ENCODE measurements at places on chromosomes 16 and 17.

- DNase-seq, result no peak
Measured at GRCh38 chr17:78780335-78780734, 1.7 kb downstream of the CYTH1 start.

DNA sequence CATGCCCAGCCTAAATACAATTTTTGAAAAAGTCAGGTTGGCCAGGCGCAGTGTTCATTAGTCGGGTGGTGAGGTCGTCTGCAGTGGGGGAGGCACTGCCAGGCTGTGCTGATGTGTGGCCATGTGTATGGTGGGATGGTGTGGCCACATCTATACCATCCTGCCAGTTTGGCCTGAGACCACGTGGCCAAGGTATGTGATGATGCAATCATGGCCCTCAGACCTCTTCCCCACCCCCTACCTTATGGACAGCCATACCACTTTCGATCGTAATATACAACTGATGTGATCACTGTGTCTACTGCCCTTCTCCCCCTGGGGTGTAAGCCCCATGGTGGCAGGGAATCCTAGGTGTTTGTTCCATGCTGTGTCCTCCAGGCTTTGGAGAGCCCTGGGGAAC is 23.7 kb downstream of the SBK1 start:
- DNase-seq, result no peak

- no peak for DNase-seq
Measured at GRCh38 chr17:42180411-42180921, 476 bp downstream of the KCNH4 start.

DNA sequence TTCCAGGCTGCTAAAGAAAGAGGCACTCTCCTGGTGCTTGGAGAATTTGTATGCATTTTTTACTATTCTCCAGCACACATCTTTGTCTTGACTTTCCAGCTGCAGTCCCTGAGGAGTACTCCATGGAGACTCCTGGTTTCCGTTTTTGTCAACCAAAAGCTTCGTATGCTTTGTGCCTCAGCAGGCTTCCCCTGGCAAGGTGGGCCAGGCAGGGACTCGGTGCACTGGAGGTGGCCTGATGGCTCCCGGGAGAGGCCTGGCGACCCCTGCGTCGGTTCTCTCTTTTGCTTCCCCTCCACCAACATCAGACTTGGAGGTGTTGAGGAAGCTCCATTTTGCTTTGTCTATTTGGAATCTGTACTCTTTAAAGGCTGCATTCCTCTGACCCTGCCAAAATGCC is 23.7 kb downstream of the CDK5R1 start:
- no peak for DNase-seq

DNA sequence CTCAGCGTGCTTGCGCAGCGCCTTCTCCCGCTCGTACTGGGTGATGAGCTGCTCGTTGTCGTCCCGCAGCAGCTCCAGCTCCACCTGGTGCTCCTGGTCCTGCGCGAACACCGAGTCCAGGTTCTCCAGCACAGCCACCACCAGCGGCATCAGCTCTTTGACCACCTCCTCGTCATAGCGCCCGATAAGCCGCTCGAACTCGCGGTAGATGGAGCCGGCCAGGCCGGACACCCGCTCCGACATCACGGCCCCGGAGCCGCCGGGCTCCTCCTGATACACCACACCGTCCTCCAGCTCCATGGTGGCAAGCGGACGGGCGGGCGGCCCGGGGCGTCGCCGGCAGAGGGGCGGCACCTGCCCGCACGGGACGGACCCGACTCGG is 320 bp downstream of the SPAG9 start:
- no peak for DNase-seq

GRCh38 chr16:26648851-26649250 is 417.9 kb upstream of the C16orf82 start:
- no peak for DNase-seq

DNA sequence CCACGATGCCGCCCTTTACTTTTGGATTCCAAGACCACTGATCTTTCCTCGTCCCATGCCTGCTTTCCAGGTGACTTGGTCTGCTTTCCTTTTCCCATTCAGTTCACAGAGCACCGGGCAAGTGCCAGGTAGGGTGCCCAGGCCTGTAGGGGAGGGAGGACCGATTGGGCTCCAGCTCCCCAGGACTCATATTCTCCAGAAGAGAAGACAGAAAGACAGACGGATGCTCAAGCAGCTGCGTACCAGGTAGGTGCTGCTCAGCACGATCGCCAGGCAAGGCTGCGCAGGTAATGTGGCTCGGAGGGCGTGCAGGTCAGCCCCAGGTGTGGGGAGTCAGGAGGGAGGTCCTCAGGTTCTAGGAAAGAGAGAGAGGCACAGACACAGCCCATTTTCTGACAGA is 67.5 kb upstream of the ZNF423 start:
- peak; percentile 48 for DNase-seq

GRCh38 chr17:68015081-68015723 is 18.9 kb upstream of the C17orf58 start:
- no peak for DNase-seq

DNA sequence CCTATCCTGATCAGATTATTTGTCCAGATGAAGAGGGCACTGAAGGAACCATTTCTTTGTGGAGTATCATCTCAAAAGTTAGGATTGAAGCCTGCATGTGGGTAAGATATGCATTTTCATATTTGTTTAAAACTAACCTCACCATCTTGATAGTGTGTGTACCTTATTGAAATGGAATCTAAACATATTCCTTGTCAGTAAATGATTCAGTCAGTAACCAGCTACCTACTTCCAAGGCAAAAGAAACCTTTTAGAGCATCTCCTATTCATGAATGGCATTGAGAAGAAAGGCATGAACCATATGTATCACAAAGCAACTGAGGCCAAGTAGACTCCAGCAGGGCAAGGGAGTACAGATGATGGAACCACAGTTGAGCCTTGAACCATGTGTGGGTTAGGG is 57.6 kb downstream of the VMP1 start:
- DNase-seq, result no peak

GRCh38 chr16:84746875-84747274 is 47.1 kb downstream of the USP10 start:
- no peak for DNase-seq

- no peak for DNase-seq
Measured at GRCh38 chr16:78639775-78640174, 540.3 kb downstream of the WWOX start.

DNA sequence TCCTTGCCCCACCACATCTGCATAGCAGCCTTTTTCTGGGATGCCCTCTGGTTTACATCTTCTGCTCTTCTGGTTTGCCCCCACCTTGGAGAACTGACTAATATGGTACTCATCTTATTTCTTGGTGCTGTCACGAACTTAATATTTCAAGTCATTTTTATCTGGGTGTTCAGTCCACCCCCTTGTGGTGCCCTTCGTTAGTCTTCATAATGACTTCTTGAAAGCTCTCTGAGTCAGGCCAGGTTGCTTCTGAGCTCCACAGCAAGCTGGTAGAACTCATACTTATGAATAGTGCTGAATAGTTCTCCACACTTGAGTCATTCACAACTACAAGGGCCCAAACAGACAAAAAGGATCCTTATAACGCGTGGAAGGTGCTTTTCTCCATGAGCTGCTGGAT is 35.8 kb upstream of the TEKT3 start:
- no peak for DNase-seq

DNA sequence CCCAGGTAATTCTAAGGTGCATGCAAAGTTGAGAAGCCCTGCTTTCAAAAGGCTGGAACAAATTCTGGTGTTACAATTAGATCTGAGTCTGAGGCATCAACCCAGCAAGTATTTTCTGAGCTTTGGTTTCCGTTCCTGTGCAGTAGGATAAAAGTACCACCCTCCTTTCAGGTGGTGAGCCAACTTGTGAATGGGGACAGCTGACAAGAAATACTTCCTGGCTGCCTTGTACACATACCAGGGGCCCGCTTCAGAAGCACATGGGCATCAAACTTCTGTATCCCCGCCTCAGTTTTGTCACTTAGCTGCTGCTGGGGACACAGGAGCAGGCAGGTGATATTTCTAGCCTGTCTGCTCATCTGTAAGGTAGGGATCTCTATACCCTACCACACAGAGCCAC is 252.2 kb downstream of the CPPED1 start:
- no peak for DNase-seq
